ENCODE measurements at places on chromosomes 2 and 18.

DNA sequence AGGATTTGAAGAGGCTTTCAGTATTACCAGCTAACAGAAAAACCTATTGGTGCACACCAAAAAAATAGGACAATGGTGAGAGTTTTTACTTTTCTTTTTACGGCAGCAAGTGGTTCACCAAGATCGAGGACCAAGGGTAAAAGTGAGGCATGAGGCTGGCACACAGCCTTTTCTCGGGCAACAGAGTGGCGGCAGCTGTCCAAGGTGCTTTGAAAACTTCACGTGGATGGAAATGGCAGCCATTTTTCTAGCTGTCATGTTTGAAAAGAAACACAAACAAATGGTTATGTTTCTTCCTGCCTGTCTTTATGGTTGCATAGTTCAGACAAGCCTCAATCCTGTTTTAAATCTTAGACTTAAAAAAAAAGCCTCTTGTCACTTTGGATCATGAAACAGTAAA, 812.5 kb upstream of the CHAC2 start:
- no peak for DNase-seq

DNA sequence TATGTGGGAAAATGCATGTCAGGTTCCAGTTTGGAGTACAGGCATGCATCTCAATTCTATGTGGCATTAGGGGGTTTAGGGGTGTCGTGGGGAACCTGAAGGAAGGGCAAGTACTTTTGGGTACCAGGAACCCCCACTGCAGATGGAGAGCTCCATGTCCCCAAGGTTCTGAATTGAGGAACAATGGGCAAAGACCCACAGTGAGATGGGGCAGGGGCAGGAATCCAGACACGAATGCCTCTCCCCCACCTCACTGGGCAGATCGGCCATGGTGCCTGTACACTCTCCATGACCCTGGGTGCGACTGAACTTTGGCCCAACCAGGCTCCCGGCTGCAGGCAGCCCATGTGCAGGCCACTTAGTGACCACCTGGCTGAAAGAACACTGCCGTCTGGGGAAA, 209.3 kb downstream of the HAUS1 start:
- DNase-seq = no peak

GRCh38 chr18:11279461-11279860, 130.1 kb upstream of the PIEZO2 start:
- no peak for DNase-seq

DNA sequence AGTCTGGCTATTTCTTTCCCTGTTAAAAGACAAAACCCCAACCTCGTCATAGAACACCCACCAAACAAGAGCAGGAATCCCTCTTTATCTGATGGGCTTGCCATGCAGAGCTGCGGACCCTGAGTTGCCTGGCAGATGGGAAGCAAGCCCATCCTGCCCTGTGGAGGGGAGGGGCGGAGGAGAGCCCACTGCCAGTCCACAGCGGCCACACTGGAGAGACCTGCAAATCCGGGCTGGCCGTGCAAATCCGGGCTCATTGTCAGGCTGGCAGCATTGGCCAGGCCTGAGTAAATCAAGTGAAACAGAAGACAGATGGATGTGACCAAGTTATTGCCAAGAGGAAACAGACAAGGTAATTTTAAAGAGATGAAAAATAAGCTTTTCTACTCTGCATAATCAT, 22.0 kb downstream of the MYL12B start:
- DNase-seq = no peak
